ENCODE measurements at places on chromosomes 5 and 9.

GRCh38 chr5:115465431-115465830, 79.1 kb downstream of the FEM1C start:
- DNase-seq, result no peak

DNA sequence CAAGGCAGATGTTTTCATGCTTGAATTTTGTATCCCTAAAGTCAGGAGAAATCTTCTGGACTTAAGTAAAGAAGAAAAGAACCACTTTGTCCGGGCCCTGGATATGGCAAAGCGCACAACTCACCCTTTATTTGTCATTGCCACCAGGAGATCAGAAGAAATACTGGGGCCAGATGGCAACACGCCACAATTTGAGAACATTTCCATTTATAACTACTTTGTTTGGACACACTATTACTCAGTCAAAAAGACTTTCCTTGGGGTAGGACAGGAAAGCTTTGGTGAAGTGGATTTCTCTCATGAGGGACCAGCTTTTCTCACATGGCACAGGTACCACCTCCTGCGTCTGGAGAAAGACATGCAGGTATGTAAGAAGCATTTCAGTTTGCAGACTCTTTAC, 2.3 kb downstream of the TYRP1 start:
- no peak for DNase-seq

GRCh38 chr9:124139001-124139400, 118.7 kb upstream of the NEK6 start:
- no peak for DNase-seq

GRCh38 chr5:53249529-53250200, 140.1 kb upstream of the MOCS2 start:
- no peak for DNase-seq

GRCh38 chr9:105557804-105558610, at the start of gene FKTN:
Gene FKTN, plus strand, starts transcription at chr9:105558131. Its CDS starts 16,902 bp downstream, at chr9:105575033.
- peak; percentile 65 for DNase-seq

GRCh38 chr5:80607832-80608231, 37.8 kb upstream of the ANKRD34B start:
- DNase-seq, result no peak

DNA sequence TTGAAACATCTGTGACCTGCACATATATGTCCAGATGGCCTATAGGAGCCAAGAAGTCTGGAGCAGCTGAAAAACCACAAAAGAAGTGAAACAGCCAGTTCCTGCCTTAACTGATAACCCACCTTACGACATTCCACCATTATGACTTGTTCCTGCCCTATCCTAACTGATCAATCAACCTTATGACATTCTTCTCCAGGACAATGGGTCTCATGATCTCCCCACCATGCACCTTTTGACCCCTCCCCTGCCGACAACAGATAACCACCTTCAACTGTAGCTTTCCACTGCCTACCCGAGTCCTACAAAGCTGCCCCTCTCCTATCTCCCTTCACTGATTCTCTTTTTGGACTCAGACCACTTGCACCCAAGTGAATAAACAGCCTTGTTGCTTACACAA, 233.8 kb downstream of the CCDC171 start:
- no peak for DNase-seq

DNA sequence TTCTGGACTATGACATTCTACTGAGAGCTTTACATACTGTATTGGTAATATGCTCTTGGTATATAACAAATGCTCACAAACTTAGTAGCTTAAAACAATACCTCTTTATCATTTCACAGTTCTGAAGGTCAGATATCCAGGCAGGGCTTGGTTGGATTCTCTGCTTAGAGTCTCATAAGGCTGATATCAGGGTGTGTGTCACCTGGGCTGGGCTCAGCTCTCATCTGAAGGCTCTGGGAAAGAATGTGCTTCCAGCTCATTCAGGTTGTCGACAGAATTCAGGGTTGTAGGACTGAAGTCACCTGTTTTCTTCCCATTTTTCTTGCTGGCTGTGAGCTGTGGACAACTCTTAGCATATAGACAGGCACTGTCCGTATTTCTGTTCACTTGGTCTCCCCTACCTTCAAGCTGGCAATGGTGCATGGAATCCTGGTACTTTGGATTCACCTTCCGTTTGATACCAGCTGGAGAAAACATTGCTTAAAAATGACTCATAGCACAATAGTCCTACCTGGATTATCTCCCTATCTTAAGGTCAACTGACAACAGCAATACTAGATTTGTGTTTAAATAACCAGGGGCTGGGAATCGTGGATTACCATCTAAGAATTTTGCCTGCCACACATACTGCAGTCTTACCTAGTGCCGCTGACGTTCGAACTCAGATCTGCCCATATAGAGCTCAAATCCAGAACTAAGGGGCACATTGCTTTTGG, 69.2 kb downstream of the RCL1 start:
- DNase-seq, result no peak

DNA sequence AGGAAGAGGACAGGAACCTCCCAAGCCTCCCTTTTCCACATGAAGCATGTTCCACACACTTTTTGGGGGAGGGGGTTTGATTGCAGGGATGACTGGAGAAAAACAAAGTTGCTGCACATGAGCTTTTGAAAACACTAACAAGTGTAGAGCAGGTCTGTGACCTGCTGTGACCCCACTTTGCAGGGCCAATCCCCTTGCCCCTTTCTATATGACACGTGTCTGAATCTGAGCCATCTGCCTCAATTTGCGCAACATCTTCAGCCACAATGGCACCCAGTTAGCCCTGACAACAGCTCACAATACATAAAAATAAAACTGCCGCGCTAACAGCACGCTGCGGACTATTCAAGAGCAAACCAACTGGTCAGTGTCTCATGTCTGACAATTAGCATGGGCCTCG, 227.8 kb upstream of the TBCA start:
- DNase-seq, result no peak

DNA sequence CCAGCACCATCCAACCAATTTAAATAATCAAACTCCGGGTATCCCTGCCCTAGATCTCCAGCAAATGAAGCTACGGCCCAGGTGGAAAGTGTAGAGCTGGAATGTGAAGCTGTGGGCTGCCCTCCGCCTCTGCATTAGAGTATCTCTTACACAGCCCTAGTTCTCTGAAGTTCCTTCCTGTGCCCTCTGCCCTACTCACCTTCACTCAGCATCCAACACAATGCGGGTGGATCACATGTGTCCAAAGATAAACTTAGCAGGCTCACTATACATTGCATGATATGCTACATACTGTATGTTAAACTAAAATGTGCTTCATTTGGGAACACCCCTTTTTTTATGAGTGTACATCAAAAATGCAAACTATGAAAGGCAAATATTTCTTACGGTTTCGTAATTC, 70.0 kb upstream of the RAD23B start:
- DNase-seq, result no peak

GRCh38 chr5:58258984-58259684, 200.8 kb downstream of the PLK2 start:
- no peak for DNase-seq

DNA sequence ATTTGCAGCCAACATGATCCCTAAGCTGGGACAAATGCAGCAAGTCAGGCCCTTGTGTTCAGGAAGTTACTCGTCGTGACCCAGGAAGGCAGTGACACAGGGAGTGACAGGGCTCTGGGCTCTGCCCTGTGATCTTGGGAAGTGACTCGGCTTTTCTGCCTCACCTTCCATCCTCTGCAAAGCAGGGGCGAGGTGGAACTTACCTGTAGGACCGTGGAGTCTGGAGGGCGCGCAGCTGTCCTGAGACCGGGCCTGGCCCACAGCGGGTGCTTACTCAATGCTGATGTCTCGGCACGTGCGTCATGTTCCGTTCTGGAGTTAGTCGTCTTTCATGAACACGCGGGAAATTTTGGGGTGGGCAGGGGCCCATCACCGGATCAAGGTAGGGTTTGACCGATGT, 22.8 kb upstream of the LPCAT1 start:
- DNase-seq, result no peak

DNA sequence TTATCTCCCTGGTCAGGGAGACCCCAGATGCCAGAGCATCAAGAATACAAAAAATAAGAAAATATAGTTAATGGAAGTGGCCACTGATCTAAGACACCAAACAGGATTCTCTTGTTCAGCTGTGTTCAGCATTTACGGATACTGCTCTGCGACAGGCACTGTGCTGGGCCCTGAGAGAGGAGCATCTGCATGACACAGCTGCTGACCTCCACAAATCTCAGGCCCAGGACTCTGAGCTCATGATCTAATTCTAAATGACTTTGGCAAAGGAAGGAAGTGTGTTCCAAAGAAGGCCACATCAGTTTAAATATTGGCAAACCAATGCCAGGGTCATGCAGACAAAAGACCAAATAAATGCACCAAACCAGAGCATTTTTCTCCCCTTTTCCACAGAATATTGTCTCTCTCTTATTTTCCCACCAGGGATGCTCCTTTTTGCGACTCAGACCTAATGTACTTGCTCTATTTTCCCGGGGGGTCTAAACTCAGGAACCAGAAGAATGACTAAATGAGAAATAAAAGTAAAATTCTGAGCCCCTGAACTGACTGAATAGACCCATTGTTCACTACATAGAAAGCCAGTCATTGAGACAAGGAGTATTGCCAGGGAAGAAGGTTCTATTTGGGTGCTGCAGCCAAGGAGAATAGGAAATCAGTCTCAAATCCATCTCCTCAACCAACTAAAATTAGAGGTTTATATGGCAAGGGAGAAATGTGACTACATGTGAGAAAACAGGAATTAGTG, 1.4 kb upstream of the AGGF1 start:
- no peak for DNase-seq

Data from T-helper 9 cell (primary cell).